Stimulated activated CD8-positive, alpha-beta memory T cell treated with anti-CD3 and anti-CD28 coated beads, Interleukin-4, amount 100 ng/mL, for 1 hour (primary cell): ENCODE measurements at places on chromosomes 13 and 19.

DNA sequence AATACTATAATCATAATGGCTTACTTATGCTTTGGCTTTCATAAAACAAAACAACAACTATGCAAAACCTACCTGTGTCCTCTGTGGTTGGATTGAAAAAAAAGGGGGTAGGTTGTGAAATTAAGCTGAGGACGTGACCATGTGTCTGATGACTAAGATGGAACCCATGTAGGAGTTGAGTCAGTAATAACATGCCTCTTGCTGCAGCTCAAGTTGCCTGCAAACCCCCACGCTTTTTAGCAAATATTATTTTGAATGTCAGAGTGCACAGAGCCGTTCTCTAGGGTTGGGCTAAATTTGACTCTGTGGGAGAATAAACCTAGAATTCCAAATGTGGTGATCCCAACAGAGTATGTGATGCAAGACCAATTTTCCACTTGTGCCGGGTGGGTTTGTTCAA lies 209.3 kb downstream of the KCNRG start:
- DNase-seq: no peak

DNA sequence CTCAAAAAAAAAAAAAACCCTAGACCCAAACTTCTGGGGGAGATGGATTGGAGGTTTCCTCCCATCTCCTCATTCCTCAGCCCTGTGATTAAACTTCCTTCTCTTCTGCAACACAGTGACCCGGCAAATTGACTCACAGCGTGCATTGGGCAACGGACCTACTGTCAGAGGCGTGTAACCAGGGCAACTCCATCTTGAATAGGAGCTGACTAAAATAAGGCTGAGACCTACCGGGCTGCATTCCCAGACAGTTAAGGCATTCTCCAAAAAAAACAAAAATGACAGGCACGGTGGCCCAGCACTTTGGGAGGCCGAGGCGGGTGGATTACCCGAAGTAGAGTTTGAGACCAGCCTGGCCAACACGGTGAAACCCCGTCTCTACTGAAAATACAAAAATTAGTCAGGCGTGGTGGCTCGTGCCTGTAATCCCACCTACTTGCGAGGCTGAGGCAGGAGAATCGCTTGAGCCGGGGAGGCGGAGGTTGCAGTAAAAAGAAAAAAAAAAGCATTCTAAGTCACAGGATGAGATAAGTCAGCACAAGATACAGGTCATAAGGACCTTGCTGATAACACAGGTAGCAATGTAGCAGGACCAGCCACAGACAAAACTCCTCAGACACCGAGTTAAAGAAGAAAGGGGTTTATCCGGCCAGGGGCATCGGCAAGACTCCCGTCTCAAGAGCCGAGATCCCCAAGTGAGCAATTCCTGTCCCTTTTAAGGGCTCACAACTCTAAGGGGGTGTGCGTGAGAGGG lies 5.4 kb upstream of the NLRP7 start:
- no peak for DNase-seq

DNA sequence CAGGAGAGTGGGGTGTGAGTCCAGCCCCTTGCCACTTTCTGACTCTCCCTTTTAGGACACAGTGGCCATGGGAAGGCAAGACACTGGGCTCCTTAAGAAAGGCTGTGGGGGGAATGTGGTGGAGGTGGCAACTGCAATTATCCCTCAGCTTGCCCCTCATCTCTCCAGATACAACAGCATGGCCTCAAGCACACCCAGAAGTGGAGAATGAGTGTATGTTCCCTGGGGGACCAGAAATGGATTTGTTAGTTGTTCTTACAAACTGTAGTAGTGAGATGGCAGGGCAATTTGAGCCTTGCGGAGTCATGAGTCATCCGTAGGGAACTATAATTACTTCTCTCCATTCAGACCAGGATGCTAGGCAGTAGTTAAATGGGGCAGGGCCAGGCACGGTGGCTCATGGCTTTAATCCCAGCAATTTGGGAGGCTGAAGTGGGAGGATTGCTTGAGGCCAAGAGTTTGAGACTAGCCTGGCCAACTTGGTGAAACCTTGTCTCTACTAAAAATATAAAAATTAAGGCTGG lies 25.6 kb upstream of the CXCL17 start:
- no peak for DNase-seq

- no peak for DNase-seq
Measured at GRCh38 chr13:42946927-42947326, 45.1 kb downstream of the EPSTI1 start.

- no peak for DNase-seq
Measured at GRCh38 chr13:79492313-79492798, 11.4 kb downstream of the NDFIP2 start.

GRCh38 chr13:27353708-27354107 lies 70.7 kb upstream of the GTF3A start:
- no peak for DNase-seq

- no peak for DNase-seq
Measured at GRCh38 chr13:48938308-48938943, 37.3 kb upstream of the FNDC3A start.

DNA sequence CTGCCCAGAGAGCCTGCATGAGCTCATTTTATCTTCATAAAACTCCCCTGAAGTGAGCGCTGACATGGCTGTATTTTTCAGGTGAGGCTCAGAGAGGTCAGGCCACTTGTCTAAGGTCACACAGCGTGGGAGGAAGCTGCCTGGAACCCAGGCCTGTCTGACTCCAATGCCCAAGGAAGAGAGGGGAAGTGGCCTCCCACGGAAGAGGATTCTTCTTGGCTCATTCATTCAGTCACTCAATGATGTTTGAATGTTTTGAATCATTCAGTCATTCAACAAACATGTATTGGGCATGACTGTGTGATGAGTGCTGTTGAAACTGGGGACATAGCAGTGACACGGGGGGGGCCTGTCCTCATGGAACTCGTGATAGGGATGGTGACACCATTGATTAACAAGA lies 12.0 kb downstream of the ACTL9 start:
- no peak for DNase-seq

- no peak for DNase-seq
Measured at GRCh38 chr13:45280011-45280410, 61.0 kb downstream of the TPT1 start.
